ENCODE measurements at places on chromosomes 3 and 15.
A peak's percentile ranks its signal among the peaks of the same experiment; 100 is the strongest.

GRCh38 chr15:80989081-80989517 is 520 bp downstream of the MESD start:
- no peak for DNase-seq

DNA sequence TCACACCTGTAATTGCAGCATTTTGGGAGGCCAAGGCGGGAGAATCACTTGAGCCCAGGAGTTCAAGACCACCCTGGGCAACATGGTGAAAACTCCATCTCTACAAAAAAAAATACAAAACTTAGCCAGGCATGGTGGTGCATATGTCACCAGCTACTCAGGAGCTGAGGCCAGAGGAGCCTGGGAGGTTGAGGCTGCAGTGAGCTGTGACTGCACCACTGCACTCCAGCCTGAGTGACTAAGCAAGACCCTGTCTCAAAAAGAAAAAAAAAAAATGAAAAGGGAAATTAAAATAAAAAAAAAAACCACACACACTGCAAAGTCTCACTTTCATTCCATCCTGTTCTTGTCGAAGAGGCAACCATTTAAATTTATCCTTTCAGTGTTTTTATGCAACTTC is 100.8 kb upstream of the PIAS1 start:
- no peak for DNase-seq

DNA sequence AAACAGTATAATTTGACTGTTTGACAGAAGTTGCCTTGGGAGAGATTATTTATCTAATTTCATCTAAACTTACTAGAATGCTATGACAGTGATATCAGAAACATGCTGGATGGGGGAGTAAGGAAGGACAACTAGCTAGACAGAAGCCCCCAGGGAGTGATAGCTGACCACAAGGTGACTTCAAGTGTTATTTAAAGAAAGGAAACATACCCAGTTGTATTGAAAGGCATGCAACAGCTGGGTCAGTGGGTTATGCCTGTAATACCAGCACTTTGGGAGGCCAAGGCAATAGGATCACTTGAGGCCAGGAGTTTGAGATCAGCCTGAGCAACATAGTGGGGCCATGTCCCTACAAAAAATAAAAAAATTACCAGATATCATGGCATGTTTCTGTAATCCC is 69.6 kb downstream of the SLC49A4 start:
- peak; percentile 3 for DNase-seq

DNA sequence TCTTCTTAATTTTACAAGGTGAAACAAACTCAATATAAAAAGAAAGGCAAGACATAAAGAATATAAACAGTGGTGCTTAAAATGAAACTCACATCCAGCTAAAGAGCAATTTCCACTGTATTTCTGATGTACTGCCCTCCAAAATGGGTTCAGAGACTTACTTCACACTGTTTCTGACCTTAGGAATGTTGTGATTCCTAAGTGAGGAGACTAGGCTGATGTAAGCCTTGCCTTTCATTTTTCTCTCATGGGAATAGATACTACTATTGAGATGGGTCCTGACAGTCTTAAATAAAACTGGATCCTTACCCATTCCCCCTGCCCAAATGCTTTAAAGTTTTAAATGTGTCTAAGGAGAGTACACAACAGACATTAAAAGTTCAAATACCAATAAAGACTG is 86.9 kb downstream of the CBLB start:
- DNase-seq: peak; percentile 34

GRCh38 chr3:152365766-152366593 is 97.3 kb downstream of the MBNL1 start:
- DNase-seq: no peak

- no peak for DNase-seq
Measured at GRCh38 chr3:169390741-169391305, 272.7 kb downstream of the MECOM start.

- DNase-seq: no peak
Measured at GRCh38 chr3:123656274-123656673, 71.4 kb upstream of the HACD2 start.

DNA sequence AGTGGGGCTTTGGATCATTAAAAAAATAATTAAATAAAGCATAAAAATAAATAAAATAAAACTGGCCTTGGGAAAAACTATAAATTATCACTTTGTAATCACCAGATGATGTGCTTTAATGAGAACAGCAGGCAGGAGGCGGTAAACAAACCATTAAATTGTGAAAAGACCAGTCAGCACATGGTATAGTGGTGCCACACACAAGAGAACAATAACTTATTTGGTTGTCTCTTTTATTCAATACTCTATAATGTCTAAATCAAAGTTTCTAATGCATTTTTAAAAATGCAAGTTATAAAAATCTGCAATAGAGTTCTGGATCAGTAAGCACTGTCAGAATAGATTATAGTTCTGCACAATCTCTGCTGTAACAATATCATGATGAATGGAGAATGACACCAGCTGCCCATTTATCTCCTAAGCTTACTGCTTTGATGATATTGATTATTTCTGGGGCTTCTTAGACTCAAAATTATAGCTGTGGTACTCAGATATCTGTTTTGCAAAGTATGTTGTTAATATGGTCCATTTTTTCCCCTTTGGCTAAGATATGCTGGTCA is 259.3 kb downstream of the NAALADL2 start:
- DNase-seq: no peak

DNA sequence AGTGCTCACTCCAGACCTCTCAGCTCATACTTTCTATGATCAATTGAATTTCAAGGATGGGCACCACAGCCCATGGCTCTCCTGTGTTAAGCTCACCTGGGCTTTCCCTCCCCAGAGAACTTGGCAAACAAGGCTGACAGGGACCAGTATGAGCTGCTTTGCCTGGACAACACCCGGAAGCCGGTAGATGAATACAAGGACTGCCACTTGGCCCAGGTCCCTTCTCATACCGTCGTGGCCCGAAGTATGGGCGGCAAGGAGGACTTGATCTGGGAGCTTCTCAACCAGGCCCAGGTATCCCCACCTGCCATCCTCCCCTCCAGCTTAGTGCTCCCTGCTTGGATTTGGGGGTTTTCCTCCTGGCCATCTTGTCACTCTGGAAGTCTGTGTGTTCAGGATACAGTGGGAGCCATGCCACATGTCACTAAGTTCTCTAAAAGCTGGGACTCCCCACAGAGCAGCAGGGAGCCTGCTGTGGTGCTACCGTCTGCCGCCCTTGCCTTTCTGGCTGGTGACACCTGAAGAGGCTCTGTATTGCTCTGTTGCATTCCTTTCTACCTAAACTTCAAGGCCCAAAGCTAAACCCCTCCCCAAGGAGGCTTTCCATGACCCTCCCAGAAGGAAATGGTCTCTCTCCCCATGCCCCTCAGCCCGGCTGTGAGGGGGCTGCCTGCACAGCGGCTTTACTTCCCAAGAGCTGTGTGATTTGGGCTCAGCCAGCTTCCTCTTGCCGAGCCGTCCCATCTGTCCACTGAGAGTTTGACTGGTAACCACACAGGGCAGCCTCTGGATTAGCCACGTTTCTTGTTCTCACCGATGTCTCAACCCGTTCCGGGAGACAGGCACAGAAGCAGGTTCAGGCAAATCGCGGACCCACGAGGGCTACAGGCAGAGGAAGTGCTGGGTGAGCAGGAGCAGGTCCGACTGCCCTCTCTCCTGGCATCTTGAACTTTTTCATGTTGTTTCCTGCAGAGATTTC is 10.8 kb downstream of the TF start:
- DNase-seq: no peak
